ENCODE measurements at places on chromosomes 5 and 9.

DNA sequence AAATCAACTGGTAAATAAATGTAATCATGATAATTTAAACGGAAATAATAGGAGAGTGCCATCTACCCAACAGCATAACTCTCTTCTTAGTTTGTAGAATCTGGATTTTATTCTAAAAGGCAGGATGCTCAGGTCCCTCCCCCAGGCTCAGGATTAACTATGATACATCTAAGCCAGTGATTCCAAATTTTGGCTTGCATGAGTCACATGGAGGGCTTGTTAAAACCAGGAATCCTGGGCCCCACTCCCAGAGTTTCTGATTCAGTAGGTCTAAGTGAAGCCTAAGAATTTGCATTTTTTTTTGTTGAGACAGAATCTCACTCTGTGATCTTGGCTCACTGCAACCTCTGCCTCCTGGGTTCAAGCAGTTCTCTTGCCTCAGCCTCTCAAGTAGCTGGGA, 62.3 kb upstream of the ZFR start:
- no peak for DNase-seq

DNA sequence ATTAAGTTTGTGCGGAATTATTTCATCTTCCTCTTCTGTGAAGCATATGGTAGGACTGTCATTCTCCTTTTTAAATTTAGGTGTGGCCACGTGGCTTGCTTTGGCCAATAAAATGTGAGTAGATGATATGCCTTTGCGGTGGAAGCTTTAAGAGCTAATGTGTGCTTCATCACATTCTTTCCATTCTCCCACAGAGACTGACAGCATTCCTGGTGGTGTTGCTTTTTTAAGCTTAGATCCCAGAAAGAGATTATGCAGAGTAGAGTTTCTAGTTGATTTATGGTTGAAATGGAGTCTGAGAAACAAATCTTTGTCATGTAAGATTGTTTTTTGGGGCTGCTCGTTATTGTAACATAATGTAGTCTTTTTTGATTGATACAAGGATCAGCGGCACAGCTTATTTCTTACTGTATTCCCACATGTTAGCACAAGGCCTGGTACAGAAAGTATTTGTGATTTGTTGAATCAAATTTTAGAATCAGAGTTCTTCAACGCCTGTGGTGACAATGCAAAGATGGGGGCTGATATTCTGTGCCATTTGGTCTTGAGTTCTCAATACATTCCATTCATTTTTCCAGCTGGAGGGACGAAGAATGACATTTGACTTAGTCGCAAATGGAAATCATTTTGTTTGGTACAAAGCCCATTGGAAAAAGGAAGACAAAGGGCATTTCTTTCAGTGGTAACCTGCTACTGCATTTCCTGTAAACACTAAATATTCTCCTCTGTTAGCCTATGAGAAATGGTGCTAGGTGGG, 209.9 kb upstream of the VLDLR start:
- no peak for DNase-seq

DNA sequence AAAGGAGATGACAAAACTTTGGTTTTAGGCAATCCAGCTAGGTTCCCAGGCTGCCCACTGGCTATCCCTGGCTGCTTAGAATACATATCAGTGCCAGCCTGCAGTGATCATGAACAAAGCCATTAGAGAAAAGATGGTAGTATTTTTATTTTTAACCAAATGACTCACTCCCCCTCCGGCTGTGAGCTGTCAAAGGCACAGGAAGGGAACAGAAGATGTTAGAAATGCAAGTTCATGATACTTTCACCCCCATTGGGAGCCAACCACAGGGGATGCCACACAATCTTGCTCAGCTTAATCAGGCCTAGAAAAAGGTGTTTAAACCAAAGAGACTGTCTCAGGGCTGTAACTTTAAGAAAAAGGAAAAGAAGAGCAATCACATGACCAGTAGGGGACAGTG, 70.3 kb upstream of the ASTN2 start:
- DNase-seq = no peak

DNA sequence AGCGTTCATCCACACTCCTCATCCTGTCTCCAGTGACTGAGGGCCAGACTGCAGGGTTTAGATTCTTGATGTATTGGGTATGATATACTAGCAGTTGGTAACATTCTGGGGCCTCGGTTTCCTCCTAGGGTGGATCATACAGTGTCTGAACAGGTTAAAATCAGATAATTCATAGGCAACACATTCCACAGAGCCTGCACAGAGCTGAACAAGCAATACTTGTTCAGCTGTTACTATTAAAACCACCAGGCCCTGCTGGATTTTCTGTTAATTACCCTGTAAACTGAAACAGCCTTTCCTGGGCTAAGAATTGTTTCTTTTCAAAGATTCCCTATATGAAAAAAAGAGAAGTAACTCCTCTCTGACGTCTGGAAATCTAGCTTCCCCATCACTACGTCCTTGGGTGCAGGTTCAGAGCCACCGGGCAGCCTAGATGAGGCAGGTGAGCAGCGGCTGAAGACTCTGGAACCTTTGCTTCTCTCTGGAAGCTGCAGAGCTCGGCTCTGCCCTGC, 1313.5 kb upstream of the WWC1 start:
- no peak for DNase-seq

DNA sequence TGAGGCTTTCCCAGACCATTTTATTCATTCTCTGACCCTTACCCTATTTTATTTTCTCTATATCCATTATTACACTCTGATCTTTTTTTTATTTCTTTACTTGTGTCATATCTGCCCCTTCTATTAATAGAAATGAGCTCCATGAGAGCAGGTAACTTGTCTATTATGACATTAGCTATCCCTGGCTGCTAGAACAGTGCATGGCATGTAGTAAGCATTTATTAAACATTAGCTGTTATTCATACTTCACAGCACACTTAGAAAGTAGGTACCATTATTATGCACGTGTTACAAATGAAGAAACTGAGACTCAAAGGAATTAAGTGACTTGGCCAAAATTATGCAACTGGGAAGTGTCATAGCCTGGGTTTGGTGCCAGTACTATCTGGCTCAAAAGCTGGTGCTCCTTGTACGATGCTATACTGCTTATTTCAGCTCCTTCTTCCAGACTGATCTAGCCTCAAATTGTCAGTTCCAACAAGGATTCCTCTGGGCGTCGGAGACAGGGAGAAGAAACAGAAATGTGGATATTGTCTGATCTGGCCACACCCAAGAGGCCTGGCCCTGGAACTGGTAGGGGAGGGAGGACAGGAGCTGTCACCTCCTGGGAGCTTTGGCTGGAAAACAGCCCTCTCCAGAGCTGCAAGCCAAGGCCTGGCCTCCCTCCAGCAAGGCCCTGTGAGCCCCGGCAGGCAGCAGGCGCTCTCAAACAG, 10.8 kb upstream of the NIPAL4 start:
- peak; percentile 6 for DNase-seq

GRCh38 chr9:129124506-129125069, 13.4 kb downstream of the PTPA start:
- no peak for DNase-seq

- DNase-seq = no peak
These were observed 2.4 kb downstream of the MTAP start for GRCh38 chr9:21804791-21805190.

DNA sequence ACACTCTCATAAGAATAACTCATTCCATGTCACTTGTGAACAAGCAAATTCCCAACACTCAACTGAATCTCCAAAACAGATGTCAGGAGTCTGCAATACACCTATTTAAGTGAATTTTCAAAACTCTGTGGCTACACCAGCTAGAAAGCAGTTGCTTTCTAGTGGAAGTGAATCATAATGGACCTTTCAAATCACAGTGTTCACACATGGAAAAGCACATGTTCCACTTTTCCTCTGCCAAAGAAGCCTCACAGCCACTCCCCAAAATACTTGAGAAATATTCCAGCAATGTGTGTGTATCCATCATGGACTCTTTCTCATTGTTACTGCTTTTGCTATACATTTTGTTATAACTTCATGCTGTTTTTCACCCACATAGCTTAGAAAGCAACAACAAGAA, 17.4 kb downstream of the MARCHF3 start:
- DNase-seq = no peak

DNA sequence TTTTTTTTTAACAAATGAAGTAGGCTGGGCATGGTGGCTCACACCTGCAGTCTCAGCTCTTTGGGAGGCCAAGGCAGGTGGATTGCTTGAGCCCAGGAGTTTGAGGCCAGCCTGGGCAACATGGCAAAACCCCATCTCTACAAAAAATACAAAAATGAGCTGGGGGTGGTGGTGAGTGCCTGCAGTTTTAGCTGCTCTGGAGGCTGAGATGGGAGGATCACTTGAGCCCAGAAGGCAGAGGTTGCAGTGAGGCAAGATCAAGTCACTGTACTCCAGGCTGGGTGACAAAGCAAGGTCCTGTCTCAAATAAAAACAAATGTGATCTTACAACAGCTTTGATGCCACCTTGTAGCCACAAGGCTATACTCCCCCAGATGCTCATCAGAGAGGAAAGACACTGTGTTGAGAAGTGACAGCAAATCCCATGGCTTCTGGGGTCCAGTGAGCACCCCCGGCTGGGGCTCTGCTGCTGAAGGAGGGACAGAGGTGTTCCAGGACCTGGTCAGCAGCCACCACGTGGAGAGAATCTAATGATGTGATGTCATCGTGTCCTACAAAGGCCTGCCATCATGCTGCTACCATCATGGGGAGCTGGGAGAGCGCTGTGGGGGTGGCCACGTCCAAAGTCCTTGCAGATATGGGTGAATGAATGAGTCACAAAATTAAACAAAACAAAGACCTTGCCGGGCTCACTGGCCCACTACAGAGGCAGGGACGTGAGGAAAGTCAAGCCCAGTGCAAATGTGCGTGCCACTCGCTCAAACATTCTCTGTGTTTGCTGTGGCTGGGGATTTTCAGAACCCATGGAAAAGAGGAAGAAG, 60.7 kb downstream of the PRRT1B start:
- no peak for DNase-seq

- peak; percentile 79 for DNase-seq
These were observed 49.0 kb downstream of the STARD4 start for GRCh38 chr5:111463311-111463710.

- no peak for DNase-seq
These were observed 7.5 kb upstream of the CRB2 start for GRCh38 chr9:123348317-123348992.

DNA sequence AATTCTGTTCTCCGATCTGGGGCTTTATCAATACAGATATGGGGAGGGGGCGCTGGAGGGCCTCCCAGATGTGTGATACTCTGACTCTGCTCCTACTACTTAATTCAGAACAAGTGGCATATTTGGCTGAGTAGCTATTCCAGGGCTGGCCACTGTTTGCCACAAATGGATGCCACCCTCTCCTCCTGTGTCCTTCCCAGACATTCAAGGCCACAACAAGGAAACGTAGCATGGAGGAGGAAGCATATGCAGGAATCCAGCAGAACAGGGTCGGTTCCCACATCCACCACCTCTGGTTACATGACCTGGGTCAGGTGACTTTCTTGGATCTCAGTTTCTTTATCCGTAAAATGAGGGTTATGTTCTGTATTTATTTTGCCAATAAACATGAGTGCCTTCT, 131.0 kb downstream of the GOLPH3 start:
- no peak for DNase-seq

- no peak for DNase-seq
These were observed 205.4 kb downstream of the SNX18 start for GRCh38 chr5:54722846-54723433.

DNA sequence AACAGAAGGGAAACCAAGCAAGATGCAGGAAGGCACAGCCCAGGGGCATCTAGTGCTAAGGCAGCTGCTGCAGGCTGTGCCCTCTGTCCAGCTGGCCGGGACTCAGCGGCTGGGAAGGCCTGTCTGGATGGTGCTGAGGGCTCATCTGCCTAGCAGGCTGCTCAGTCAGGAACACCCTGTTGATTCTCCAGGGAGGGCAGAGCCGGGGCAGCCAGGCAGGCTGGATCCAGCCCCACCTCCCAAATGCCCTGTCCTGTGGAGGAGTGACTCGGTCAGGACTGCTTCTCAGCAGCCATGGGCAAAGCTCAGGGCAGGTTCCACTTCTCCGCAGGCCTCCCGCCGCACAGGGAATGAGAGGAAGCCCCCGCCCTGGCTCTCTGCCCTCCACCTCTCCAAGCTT, 7.8 kb upstream of the LCN9 start:
- DNase-seq = no peak

DNA sequence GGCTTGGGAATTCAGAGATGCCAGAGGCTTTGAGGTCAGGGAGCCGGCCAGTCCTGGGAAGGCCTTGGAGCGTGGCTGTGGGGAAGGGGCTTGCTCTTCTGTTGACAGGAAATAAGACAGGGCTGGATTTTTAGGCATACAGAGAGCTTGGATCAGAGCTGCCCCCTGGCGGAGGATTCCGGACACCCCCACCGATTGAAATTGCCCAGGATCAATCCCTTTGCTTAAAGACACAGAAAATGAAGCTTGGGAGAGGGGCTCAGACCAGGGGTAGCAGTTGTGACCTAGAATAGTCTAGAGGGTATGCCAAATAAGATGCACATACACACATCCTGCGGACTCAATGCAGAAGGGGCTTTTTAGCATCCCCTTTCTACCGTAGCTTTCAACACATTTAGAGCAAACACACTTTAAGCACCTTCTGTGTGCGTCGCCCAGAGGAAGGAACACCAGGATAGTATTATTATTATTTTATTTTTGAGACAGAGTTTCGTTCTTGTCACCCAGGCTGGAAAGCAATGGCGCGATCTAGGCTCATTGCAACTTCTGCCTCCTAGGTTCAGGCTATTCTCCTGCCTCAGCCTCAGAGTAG, 1.7 kb upstream of the NTMT1 start:
- DNase-seq = no peak

GRCh38 chr9:128214571-128215490, 11.7 kb downstream of the DNM1 start:
- no peak for DNase-seq

- no peak for DNase-seq
These were observed 169.9 kb downstream of the HINT1 start for GRCh38 chr5:130995254-130995515.

GRCh38 chr9:16023446-16023845, 470.6 kb downstream of the CCDC171 start:
- no peak for DNase-seq

- peak; percentile 78 for DNase-seq
These were observed 47.7 kb downstream of the FTMT start for GRCh38 chr5:121899346-121899745.

All from NCI-H1105 treated with DMSO at 0.1 percent for 48 hours (cell line).